ENCODE measurements at places on chromosomes 11 and 22.

DNA sequence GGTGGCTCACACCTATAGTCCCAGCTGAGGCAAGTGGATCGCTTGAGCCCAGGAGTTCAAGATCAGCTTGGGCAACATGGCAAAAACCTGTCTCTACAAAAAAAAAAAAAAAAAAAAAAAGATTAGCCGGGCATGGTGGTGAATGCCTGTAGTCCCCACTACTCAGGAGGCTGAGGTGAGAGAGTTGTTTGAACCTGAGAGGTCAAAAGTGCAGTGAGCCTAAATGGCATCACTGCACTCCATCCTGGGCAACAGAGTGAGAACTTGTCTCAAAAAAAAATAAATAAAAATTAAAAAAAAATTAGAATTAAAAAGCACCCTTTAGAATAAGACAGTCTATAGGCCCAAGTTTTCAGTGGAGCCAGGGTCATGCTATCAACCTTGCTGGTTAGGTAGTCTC, 95.5 kb downstream of the PDHX start:
- no peak for DNase-seq

- no peak for DNase-seq
Measured at GRCh38 chr11:75470476-75471080, 37.6 kb upstream of the KLHL35 start.

GRCh38 chr11:87463486-87464102, 425.9 kb downstream of the TMEM135 start:
- no peak for DNase-seq

- peak; percentile 26 for DNase-seq
Measured at GRCh38 chr11:133134314-133135173, 397.8 kb downstream of the OPCML start.

GRCh38 chr11:113532697-113533424, 57.7 kb upstream of the DRD2 start:
- peak; percentile 87 for DNase-seq

GRCh38 chr11:9053316-9054035, 37.9 kb downstream of the SCUBE2 start:
- no peak for DNase-seq

- DNase-seq, result no peak
Measured at GRCh38 chr22:29292379-29292778, 14.1 kb upstream of the GAS2L1 start.

- no peak for DNase-seq
Measured at GRCh38 chr22:38826386-38826785, 17.4 kb downstream of the NPTXR start.

DNA sequence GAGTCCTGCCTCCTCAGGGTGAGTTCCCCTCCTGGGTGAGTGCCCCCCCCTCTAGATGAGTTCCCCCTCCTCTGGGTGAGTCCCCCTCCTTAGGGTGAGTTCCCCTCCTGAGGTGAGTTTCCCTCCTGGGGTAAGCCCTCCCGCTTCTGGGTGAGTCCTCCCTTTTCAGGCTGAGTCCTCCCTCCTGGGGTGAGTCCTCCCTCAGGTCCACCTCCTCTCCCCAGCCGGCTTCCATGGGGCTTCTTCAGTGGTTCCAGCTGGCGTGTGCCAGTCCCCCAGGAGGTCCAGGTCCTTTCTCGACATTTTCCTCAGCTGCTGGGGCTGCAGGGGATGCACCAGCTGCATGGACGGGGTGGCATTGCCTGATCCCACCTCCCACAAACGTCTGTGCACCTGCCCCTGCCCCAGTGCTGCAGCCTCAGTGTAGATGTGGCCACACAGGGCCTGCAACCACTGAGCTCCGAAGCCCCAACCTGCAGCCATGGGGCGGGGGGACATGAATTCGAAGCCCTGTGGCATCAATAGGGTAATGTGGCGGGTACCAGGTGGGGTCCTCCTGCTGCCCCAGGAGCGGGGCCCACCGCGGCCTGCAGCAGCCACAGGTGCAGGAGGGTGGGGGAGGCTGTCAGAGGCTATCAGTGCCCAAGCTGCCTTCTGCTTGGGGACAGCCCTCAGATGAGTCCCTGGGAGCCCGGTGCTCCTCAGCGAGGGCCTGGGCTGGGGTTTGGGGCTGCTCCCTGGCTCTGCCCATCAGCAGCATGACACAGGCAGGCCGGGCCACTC, 101.3 kb upstream of the FGF3 start:
- no peak for DNase-seq

DNA sequence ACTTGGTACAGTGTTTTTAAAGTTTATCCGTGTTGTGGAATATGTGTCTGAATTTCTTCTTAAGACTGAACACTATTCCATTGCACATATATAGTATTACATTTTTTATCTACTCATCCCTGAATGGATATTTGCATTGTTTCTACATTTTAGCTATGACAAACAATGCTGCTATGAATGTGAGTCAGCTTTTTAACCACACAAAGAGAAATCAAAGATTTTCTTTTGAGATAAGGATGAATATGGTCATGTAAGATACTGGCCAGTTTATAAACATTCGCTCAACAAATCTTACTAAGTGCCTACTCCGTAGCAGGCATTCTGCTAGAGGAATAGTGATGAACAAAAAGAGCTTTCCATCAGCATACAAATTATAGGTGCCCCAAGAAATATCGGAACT, 16.5 kb upstream of the OR9G4 start:
- DNase-seq, result no peak

GRCh38 chr11:2358754-2359442, 18.2 kb upstream of the CD81 start:
- no peak for DNase-seq

DNA sequence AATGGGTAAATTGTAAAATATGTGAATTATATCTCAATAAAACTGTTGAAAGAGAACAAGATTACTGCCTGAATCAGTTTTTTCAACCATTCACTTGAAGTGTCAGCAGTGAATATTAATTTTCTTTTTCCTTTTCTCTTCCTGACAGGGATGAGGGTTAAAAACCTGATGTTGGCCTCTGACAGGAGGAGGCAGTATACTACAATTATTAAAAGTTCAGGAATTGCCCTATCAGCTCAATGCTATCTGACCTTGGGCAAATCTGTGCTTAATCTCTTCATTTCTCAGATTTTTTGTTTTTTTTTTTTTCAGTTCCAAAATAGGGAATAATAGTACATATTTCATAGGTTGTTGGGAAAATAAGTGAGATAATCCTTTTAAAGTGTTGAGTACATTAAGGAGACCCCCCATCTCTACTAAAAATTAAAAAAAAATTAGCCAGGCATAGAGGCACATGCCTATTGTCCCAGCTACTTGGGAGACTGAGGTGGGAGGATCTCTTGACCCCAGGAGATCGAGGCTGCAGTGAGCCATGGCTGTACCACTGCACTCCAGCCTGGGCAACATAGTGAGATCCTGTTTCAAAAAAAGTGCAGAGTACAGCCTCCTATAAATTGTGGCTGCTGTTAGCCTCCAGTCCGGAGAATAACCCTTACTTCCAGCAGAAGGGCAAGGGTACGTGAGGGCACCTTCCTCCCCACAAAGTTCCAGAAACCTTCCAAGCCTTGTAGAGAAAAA, 48.8 kb downstream of the TRIM44 start:
- no peak for DNase-seq

- no peak for DNase-seq
Measured at GRCh38 chr11:8098879-8099278, 17.9 kb downstream of the TUB start.

DNA sequence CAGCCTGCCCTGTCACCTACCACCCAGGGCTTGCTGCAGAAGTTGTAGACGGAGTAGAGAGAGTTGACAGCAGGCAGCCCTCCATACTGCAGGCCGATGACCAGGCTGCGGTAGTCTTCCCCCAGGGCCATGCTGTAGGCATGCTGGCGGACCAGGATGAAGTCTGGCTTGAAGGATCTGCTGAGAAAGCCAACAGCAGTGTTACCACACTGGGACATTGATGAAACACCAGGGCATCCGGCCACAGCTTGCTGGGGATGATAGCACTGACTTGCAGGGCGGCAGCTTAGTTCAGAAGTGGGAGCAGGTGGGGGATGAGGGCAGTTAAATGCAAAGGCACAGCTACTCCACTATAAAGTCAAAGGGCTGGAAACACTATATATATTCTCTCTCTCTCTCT, 67.4 kb downstream of the TIMP3 start:
- DNase-seq, result no peak

- no peak for DNase-seq
Measured at GRCh38 chr11:125335106-125335505, 161.0 kb downstream of the FEZ1 start.

GRCh38 chr11:118895093-118896039, 11.7 kb downstream of the CXCR5 start:
- DNase-seq, result no peak

- no peak for DNase-seq
Measured at GRCh38 chr11:58465690-58466089, 23.7 kb upstream of the OR5B12 start.

GRCh38 chr11:76644591-76644990, 26.0 kb downstream of the LRRC32 start:
- no peak for DNase-seq

- no peak for DNase-seq
Measured at GRCh38 chr11:39589391-39589790, 1870.1 kb downstream of the LRRC4C start.

- DNase-seq, result no peak
Measured at GRCh38 chr11:69413993-69414392, 67.5 kb upstream of the LINC01488 start.

- DNase-seq, result no peak
Measured at GRCh38 chr11:65502274-65502554, 3.4 kb downstream of the MALAT1 start.

DNA sequence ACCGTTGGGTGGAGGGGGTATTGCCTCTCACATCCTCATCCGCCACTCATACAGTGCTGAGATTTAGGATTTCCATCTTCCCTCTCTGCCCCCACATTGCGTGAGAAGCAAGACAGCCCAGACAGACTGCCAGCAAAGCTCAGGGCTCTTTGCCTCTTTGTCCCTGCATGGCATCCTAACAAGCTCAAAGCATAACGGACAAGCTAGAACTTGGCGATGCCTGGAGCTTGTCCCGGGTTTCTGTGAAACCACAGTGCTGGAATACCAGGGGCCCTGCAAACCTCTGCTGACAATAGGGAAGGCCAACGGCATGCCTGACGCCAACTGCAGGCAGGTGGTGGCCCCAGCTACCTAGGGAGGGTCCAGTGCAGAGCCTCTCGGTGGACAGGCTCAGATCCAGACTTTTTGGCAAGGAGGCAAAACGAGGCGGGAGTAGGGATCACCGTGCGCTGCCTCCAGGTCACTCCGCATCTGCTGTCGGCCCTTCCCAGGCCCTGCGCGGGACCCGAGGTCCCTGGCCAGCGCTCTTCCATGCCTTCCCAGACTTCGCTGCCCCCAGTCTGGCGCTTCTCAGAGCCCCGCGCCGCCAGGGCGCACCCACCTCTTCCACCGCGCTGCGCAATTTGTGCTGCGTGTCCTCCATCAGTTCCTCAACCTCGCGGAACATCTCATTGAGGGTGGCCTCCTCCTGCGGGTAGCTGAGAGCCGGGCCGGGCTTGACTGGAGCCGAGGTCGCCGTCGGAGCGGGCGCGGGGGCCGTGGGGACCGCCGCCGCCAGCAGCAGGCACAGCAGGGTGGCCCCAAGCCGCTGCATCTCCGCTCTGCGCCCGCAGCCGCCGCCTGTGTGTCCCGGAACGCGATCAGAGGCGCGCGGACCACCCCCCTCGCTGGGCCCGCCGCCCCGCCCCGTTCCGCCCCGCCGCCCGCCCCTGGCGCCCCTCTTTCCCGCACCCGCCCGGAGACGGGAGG, at the start of gene DKK3:
TSS of gene DKK3 (minus strand) at position 858 of the 969 bp plus-strand sequence. CDS start at position 814, 44 bp downstream.
- DNase-seq, result no peak

GRCh38 chr11:69880826-69881445, 61.7 kb upstream of the FGF3 start:
- DNase-seq, result no peak

- DNase-seq, result no peak
Measured at GRCh38 chr22:36467946-36468345, 13.5 kb downstream of the TXN2 start.

- peak; percentile 92 for DNase-seq
Measured at GRCh38 chr22:36454916-36455570, 26.4 kb downstream of the TXN2 start.

- no peak for DNase-seq
Measured at GRCh38 chr11:128724891-128725611, 31.2 kb downstream of the FLI1 start.

- peak; percentile 69 for DNase-seq
Measured at GRCh38 chr11:119206511-119207414, 624 bp downstream of the CBL start.

- DNase-seq, result no peak
Measured at GRCh38 chr11:17351172-17351509, 459 bp upstream of the NCR3LG1 start.

GRCh38 chr11:68959465-68960293, 21.1 kb downstream of the MRGPRD start:
- DNase-seq, result no peak

- no peak for DNase-seq
Measured at GRCh38 chr11:96036863-96037262, 113.0 kb upstream of the MTMR2 start.

GRCh38 chr11:1118755-1119603, 38.8 kb upstream of the MUC5AC start:
- DNase-seq, result no peak

GRCh38 chr22:43404673-43405385, 7.0 kb upstream of the MPPED1 start:
- DNase-seq, result no peak

GRCh38 chr22:26586556-26587325, 3.2 kb downstream of the TPST2 start:
- no peak for DNase-seq

DNA sequence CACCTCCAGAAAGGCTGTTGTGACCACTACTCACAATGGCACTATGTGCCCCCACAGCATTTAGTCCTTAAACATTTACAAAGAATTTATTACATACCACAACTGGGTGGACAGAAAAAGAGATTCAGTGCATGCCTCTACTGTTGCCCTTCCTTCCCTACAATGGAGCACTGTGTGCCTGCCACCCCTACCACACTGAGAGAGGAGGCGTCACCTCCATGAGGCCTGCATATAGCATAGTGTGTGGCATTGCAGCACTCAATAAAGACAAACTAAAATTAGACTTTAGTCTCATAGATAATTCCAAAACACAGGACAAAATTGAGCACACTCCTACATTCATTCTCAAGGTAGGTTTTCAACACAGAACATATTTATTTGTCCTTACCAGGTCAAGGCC, 25.8 kb downstream of the THAP12 start:
- DNase-seq, result no peak

GRCh38 chr11:2450321-2451041, 5.7 kb downstream of the KCNQ1 start:
- DNase-seq, result no peak

DNA sequence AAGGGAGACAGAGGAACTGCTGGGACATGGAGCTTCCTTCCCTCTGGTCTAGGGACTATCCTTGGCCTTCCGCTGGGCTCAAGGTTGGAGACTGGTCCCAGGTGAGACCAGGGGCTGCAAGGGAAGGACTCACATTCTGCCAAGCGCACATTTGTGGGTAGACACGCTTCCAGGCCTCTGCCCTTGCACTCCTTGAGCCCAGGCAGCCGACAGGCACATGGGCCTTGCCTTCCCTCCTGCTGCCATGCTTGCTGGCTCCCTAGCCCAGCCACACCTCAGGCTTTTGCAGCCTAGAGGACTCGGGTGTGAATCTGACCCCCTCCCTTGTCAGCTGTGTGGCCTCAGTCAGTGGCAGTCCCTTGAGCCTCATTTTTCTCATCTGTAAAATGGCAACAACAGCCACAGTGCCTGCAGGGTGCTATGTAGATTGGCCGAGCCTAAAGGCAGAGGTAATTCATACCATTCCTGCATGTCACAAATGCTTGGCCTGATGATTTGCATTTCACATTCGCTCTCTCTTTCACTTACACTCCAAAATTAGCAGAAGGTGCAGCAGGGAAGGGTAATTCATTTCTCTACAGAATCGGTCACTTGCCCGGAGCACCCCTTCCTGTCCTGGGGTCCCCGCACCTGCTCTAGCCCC, 57.6 kb upstream of the NECTIN1 start:
- no peak for DNase-seq

- DNase-seq, result no peak
Measured at GRCh38 chr11:61963282-61964057, 4.0 kb downstream of the FTH1 start.

Measured in spinal cord (tissue), 10 donors.